Stimulated activated CD4-positive, alpha-beta T cell treated with anti-CD3 and anti-CD28 coated beads, TNF-alpha, amount 100 ng/mL, for 1 hour (primary cell): ENCODE measurements at places on chromosomes 12 and 14.

DNA sequence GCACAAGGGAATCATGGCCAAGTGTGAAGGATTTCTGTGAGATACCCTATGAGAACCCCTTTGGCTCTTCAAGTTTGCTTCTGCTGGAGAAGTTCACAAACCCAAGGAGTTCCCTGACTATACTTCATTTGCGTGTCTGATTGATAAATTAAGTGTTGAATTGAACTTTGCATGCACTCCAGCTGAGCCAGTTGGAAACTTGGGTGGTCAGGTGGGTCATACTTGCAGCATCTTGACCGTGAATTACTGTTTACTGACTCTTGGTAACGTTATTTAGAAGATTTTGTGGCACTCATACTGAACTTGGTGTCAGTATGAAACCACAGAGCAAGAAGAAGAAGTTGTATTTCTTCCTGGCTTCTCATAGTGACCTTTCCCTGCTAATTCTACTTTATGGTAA, 77.5 kb downstream of the TGFB3 start:
- no peak for DNase-seq

- no peak for DNase-seq
Measured at GRCh38 chr14:101457301-101457935, 103.9 kb upstream of the DIO3 start.

DNA sequence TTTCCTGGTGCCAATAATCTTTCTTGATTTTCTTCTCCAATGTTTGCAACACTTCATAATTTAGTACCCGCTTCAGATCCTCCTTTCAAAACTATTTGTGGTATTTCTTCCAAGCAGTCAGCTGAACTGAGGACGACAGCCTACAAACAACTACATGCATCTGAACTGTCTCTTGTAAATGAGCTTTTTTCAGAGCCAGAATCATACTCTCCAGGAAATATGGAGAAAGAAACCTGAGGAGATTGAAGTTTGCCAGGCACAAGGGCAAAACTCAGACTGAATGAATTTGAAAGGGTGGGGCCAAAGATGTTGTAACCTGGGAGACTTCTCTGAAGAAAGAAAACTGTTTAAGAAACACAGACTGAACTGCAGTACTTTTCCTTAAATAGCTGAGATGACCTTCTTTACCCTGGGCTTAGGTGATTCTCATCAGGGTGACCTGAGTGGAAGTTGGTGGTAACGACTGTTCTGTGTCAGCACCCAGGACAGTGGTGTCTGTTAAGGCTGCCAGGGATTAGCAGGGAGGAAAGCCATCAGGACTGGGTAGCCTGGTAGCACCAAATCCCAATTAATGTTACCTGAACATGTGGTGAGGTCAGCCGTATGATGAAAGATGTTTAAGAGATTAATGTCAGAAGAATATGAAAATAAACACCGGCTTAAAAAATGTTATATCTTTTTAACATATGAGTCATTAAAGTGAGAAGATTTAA, 95.0 kb downstream of the TGFB3 start:
- no peak for DNase-seq

DNA sequence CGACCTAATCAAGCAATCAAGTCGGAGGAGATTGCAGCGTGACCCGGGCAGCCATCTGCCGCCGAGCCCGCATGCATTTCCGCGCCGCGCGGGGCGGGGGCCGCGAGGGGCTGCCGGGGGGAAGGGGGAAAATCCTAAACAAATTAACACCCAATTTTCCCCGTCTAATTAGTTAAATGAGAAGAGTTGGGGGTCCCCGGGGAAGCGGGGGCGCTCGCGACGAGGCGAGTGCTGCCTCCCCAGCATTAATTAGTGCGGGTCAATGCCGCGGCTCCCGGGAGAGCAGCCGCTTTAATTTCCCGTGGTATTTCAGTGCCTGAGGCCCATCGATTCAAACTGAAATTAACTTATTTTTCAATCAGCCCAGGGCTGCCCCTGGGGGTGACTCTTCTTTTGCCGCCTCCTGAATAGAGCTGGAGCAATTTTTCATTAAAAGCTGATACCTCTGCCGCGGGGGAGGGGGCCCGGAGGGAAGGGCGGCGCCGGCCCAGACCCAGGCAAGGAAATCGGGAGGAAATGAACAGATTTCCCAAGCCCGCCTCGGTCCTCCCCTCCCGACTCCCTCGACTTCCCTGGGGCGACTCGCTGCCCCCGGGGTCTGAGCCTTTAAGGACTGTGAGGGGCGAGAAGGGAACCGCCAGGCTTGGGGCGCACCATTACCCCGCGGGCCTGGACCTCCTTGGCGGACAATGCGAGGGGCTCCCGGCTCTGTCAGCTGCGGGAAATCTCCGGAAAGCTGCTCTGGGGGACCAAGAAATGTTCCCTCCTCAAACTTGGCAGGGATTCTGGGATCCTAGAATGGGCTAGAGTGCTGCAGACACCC, 18.9 kb downstream of the VSX2 start:
- DNase-seq, result no peak

DNA sequence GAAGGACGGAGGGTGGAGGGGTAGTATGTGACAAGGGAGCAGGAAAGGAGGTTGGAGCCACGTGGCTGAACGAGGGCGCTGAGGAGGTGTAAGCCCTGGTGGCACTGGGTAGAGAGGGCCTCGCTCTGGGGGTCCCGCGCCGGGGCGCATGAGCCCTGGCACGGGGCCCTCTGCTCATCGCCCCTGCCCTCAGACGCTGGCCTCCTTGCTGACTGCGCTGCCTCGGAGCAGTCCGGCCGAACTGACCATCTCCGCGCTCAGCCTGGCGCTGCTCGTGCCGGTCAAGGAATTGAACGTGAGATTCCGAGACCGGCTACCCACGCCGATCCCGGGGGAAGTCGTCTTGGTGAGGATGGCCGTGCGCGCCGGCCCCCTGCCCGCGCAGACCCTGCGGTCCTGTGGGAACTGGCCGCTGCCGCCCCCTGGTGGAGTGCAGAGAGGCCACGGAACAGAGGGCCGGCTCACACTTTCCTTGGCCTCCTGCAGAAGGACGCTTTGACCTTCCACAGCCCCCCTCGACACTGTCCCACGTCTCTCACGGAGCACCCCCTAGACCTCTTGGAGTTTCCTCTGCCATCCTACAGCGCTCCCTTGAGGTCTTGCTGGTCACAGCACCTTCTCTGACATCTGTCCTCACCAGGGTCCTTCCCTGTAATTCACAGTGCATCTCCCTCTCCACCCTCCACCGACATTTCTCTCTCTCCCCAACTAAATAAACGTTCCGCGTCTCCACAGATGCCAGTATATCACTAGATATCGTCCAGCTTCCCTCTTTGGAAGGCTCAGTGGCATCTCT, 10.5 kb downstream of the ARHGEF25 start:
- DNase-seq, result peak; percentile 51

- DNase-seq, result no peak
Measured at GRCh38 chr14:22976620-22977433, 5.5 kb downstream of the AJUBA start.

GRCh38 chr12:3768911-3769447, 16.1 kb upstream of the CRACR2A start:
- DNase-seq, result no peak

DNA sequence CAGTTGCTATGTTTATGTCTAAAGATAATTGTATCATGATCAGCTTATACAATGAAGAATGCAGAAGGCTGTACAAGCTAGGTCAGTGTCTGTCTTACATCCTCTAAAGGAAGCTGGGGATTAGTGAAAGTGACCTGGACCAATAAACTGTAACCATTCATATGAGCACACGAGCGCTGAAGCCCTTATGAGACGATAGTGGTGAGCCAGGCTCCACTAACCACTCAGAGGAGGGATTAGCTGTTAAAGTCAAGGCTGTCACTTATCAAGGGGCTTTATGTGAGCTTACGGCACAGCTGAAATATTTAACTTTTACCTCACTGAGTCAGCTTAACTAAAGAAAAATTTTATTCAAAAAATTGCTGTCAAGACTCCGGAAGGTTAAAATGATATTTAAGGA, 30.3 kb downstream of the NDUFA12 start:
- DNase-seq, result no peak

DNA sequence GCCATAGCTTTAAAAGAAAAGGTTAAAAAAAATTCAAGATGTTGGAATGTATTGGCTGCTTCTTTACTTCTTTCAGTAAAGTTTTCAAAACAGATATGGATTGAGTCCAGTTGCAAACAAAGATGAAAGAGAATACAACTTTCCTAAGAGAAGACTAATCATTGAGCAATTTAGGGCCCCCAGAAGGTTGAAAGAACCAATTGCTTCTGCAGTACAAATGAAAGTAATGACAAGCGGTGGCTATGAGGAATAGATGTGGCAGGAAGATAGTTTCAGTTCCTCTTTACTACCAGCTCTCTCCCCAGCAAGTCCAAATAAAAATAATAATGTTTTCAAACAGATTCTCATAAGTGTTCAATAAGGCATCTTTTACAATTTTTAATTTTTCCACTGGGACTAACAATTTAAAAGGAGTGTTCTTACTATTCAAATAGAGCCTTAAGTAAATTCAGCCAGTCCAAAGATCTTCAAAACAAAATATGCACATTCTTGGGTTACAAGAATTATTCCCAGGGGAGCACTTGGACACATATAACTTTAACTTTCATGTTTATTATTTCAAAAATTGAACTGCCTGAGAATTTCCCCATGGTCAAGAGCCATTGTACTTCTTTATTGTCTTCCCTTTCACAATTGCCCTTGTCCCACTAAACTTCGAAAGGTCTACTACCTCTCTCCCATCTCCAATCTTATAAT, 62.3 kb upstream of the PPP1R12A start:
- no peak for DNase-seq

GRCh38 chr12:122978507-122978955, 1.9 kb upstream of the ARL6IP4 start:
- DNase-seq, result no peak

DNA sequence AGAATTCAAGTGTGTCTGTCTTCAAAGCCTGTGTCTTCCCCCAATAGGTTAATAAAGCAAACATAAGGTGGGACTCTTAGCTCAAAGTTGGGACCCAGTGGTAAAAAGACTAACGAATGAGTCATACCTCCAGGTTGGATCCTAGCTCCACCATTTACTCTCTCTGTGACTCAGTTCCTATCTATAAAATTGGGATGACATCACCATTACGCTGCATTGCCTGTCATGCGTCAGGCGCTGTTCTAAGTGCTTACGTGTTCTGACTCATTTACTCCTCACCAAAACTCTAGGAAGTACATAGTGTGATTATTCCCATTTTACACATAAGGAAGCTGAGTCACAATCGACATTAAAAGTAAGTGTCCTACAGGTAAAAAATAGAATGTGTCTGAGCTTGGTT, 915.8 kb downstream of the VRK1 start:
- no peak for DNase-seq

- no peak for DNase-seq
Measured at GRCh38 chr14:97902630-97903029, 1105.4 kb downstream of the VRK1 start.
